ENCODE measurements at places on chromosomes 6 and 20.

- DNase-seq = peak; percentile 33
These were observed 740 bp downstream of the NELFCD start for GRCh38 chr20:58981628-58982364.

DNA sequence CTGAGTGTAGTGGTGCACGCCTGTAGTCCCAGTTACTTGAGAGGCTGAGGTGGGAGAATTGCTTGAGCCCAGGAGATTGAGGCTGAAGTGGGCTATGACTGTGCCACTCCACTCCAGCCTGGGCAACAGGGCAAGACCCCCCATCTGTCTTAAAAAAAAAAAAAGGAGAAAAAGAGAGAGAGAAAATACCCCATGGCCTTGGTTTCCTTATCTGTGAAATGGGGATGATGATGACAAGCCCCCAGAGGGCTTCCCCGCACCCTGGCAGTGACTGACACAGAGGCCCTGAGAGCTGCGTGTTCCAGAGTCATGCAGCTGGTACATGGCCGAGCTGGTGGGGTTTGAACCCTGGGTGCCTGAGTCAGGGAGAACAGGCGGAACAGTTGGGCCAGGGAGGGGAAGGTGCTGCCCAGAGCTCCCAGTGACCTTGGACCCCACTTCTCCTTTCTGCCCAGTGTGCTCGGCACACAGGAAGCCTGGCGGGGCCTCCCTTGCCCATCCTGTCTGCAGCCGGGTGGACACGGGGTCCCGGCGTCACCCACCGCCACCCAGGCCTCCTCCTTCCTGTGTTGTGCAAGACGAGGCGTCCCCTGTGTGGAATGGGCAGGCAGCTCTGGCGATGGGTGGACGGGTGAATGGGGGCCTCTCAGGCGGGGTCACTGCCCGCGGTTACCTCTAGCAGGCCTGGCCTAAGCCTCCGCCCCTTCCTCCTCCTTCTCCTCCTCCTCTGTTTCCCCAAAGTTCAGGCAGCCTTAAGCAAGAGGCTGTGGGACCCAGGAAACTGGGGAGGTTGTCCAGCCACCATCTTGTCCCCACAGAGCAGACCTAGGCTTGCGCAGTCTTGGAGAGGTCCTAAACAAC is 84.2 kb downstream of the CEBPB start:
- DNase-seq = no peak

GRCh38 chr6:87588756-87589407 is 905 bp downstream of the RARS2 start:
- DNase-seq = no peak

DNA sequence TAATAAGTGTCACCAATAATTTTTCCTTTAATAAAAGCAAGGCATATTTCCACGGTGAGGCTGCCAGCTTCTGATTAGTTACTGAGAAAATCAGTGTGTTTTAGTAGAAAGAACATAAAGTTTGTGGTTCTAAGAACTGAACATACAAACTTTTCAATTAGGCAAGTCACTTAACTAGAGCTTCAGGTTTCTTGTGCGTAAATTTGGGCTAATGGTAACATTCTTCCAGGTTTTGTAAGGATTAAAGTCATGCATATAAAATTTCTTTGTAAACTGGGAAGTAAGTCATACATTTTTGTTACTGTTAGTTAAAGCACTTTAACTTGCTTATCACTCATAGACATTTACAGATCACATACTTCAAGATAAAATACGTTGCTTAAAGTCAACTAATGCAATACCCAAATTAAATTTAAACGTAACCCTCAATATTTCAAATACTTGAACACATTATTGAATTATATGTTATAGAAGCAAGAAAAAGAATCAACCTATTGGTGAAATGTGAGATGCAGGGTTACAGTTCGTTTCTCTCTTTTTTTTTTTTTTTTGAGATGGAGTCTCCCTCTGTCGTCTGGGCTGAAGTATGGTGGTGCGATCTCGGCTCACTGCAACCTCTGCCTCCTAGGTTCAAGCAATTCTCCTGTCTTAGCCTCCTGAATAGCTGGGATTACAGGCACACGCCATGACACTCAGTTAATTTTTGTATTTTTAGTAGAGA is 327.3 kb upstream of the NOX3 start:
- no peak for DNase-seq

DNA sequence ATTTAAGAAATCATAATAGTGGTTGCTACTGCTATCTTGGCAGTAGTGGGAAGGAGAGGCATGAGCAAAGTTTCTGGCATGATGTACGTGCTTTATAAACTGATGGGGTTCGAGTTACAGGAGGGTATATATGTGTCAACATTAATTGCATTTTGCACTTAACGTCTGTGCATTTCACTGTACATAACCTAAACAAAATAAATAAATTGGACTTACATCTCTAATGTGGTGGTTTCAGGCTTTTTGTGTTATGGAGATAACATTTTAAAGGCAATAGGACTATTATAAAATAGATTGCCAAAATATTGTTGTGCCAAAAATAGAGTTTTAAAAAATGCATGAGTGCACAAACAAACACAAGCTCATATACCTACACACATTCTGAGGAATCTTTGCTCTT is 1001.1 kb upstream of the GJE1 start:
- no peak for DNase-seq

GRCh38 chr6:36268478-36269275 is 1.2 kb upstream of the PNPLA1 start:
- peak; percentile 32 for DNase-seq

DNA sequence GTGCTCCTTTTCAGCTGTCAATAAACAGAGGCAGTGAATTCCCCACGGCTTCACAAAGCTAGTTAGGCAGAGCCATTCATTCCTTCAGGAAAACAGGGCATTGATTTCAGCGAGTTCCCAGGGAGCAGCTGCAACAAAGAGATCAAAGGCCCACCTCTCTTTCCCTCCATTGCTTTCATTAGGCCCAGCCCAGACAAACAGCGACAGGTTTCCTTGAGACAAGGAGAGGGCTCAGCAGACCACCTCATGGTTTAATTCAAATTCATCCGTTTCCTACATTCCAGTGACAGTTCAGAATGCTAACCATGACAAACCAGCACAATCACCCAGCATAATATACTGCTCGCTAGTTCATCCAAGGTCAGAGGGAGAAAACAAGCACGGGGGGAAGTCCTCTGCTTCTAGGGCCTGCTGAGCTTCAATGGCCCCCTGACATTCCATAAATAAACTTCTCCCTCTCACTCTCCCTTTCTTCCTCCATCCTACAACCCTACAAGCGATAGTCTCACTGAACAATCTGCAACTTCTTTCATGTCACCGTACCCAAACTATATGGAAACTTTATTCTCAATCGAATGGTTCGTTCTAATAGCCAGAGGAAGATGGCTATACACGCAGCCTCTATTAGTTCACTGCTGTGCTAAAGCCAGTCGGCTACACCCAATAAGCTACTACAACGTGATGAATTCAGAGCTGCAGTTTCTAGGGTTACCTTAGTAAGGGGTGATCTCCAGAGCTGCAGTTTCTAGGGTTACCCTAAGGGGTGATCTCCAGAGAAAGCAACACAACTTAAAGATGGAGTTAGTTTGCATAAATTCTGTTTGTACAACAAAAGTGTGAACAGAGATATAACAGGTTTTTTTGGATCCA is 34.7 kb downstream of the PLAGL1 start:
- no peak for DNase-seq

GRCh38 chr6:138434925-138435324 is 30.9 kb downstream of the HEBP2 start:
- no peak for DNase-seq

GRCh38 chr6:37155394-37156312 is 14.3 kb upstream of the PIM1 start:
- no peak for DNase-seq

- DNase-seq = peak; percentile 91
These were observed 1.2 kb downstream of the CHMP4B start for GRCh38 chr20:33812152-33812849.

DNA sequence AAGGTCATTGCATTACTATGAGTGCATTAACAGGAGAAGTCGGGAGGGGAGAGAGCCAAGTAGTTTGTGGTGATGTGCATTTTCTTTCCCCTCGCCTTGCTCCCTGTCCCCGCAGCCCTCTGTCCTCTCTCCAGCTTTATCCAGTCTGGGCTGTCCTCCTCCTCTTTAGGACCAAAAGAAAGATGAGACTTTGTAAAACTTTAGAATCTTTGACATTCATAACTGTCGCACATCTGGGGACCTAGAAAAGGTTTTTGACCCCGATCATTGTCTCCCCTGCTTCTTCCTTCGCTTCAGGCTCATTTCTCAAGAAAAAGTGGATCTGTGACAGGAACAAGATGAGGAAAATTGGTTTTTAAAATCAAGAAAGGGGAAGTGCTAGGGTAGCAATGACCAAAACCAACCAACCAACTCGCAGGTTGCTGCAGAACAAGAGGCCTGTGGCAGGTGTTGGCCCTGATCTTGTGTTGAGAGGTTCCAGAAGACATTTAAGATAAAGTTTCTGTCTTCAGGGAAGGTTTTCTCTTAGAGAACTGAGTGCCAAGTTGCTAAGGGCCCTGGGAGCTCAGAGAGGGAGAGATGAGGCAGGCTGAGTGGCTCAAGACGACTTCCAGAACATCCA is 17.6 kb downstream of the SYTL3 start:
- DNase-seq = no peak

DNA sequence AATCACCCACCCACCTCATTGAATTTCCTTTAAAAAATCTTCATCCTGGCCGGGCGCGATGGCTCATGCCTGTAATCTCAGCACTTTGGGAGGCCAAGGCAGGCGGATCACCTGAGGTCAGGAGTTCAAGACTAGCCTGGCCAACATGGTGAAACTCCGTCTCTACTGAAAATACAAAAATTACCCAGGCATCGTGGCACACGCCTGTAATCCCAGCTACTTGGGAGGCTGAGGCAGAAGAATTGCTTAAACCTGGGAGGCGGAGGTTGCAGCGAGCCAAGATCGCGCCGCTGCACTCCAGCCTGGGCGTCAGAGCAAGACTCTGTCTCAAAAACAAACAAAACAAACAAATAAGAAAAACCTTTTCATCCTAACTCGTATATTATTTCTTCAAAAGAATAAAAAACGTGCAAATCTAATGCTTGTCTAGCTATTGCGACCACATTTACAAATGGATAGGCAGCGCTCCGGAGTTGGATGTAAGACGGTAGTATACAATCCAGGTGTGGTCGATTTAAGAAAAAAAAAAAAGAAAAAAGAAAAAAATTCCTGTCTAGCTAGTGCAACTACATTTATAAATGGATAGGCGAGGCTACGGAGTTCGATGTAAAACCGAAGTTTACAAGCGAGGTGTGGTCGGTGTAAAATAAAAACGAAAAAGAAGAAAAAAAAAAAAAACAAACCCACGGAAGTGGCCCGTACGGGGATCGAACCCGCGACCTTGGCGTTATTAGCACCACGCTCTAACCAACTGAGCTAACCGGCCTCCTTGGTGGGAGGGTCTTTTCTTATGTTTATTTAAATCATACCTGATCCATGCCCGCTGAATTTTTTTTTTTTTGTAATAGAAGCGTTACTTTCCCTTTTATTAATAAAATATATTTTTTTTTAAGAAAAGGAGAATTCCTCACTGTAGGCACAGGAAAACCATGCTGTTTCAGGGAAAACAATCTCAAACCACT is 70.7 kb upstream of the PRSS16 start:
- DNase-seq = peak; percentile 55

DNA sequence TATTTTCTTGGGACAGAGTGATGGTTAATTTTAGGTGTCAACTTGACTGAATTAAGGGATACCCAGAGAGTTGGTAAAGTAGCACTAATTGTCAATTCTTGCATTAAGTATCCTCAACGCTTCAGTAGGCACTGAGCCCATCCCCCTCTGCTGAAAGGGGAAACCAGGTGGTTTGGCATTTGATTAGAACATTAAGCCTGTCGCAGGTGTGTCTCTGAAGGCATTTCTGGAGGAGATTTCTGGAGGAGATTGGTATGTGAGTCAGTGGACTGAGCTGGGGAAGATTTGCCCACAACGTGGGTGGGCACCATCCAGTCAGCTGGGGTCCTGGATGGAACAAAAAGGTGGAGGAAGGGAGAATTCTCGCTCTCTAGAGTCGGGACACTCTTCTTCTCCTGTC is 119.8 kb downstream of the RFX6 start:
- DNase-seq = no peak

DNA sequence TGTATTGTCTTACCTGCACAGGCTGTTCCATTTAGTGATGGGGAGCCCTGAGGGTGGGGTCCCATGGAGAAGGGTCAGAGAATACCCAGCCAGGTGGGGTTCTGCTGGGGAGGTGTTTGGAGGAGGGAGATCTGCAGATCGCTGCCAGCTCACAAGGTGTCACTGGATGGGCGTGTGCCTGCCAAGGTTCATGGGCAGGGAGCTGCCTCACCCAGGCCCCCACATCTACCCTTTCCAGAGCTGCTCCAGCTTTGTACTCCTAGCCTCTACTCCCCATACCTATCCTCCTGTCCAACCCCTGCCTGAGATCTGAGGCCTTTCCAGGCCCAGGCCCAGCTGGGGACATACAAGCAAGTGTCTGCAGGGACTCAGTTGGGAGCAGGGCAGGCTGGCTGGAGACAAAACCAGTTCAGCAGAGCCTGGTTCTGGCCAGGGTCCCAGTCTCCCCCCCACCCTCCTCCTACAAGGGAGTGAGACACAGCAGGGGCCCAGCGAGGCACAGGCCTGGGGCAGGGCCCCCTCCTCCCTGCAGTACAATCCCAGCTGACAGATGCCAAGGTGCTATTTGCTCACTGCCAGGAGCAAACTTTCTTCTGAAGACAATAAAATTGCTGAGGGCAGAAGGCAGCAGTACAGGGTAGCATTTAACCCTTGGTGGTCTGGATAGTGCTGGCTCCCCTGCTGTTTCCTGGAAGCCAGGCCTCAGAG is 19.7 kb downstream of the SPDEF start:
- peak; percentile 36 for DNase-seq

DNA sequence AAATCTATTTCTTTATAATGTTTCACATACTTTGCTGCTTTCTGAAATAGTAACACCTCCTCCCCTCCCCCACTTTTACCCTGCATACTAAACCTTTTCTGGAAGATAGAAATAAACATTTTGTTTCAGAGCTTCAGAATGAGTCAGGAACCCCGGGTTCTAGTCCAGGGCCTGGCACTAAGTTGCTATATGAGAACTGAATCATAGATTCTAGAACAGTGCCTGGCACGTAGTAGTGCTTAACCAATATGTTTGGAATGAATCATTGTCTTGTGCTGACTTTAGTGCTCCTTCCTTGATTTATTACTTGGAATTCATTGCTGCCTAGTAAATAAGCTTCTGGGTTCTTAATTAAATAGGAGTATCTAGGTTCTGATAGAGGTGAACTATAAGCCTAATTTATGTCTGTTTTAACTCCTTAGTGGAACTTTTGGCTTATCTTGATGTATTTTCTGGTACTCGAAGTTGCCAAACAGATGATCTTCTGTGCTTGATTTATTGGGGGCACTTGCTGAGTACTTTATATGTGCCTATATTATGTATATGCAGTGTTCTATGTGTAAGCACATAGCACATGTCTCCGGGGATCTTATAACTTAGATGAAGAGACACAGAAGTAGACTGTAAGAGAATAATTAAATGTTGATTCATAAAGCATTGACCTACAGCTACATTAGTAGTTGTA is 18.6 kb downstream of the TAB2 start:
- peak; percentile 86 for DNase-seq

DNA sequence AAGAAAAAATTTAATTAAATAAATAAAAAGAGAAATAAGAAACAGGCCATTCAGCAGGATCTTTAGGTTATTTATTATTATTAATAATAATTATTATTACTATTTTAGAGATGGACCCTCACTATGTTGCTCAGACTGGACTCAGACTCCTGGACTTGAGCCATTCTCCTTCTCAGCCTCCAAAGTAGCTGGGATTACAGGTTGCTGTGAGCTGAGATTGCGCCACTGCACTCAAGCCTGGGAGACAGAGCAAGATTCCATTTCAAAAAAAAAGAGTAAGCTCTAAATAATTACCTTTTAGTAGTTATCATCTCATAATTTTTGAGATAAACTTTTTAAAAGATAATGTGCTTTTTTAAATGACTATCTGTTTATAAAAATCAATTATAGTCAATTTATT is 1102.8 kb upstream of the GJE1 start:
- DNase-seq = peak; percentile 18

GRCh38 chr6:113558966-113559365 is 298.2 kb upstream of the MARCKS start:
- peak; percentile 48 for DNase-seq
